H1 (cell line): ENCODE measurements at places on chromosomes 3 and 15.

GRCh38 chr3:69326855-69327300 lies 59.0 kb downstream of the FRMD4B start:
- no peak overlapping the region for H3K27ac ChIP-seq
- no peaks in the 10 kb centered on the region for H3K4me1 ChIP-seq
- no peak for DNase-seq
- no peaks in the 10 kb centered on the region for H3K36me3 ChIP-seq

- no peak overlapping the region for H3K27ac ChIP-seq
- no peaks in the 10 kb centered on the region for H3K27me3 ChIP-seq
- H3K4me1 ChIP-seq, result no peaks in the 10 kb centered on the region
- no peaks in the 10 kb centered on the region for H3K36me3 ChIP-seq
Observed at GRCh38 chr3:110533089-110533488, 538.5 kb upstream of the NECTIN3 start.

- H3K36me3 ChIP-seq, result peaks cover 13% of the 10 kb centered on the region
- 0 out of 2 replicates have a peak overlapping the region, but pooled peaks have one; percentile 41 for H3K27ac ChIP-seq
- DNase-seq, result no peak
- H3K4me3 ChIP-seq, result peak overlapping the region; percentile 83
Observed at GRCh38 chr3:88059380-88060170, 520 bp downstream of the ZNF654 start.

DNA sequence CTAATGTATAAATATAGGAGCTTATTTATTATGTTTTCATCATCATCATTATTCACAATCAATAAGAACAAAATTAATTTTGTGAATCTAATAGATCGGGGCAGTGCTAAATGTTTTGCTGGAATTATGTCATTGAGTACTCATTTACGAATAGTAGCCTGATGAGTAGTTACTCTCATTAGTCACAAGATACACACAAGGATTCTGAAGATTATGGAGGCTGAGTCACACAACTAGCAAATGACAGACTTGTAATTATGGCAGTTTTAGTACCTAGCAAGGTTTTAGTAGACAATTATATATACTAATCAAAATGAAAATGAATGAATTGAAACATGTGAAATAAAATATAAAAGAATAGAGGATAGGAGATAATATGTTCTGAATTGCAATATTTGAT lies 954.2 kb downstream of the CADM2 start:
- no peaks in the 10 kb centered on the region for H3K4me1 ChIP-seq
- H3K27ac ChIP-seq, result no peak overlapping the region
- DNase-seq, result no peak
- no peaks in the 10 kb centered on the region for H3K27me3 ChIP-seq
- no peaks in the 10 kb centered on the region for H3K36me3 ChIP-seq

GRCh38 chr3:59772416-59773408 lies 722.9 kb upstream of the CFAP20DC start:
- DNase-seq, result no peak
- no peaks in the 10 kb centered on the region for H3K4me1 ChIP-seq
- H3K27me3 ChIP-seq, result no peaks in the 10 kb centered on the region

- H3K36me3 ChIP-seq, result no peaks in the 10 kb centered on the region
- H3K4me3 ChIP-seq, result no peak overlapping the region
- DNase-seq, result peak; percentile 51
- H3K27me3 ChIP-seq, result no peaks in the 10 kb centered on the region
Observed at GRCh38 chr3:112894258-112894657, 47.6 kb upstream of the CD200R1L start.

DNA sequence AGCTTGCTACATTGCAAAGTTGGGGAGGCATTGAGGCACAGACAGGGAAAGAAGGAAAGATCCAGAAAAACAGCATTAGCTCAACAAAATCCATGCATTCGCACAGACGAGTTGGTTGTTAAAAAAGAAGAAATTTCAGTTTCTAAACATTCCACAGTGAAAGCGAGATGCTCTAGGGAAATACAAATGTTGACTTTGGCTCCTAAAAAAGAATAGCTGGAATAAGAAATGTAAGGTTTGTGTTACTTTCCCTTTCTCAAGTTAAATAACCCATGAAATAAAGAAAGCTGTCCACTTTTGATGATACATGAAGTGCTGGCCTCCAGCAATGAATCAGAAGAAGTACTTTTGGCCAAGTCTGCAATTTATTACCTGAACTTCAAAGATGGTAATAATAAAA lies 465.1 kb downstream of the ERC2 start:
- H3K27me3 ChIP-seq, result no peaks in the 10 kb centered on the region
- H3K4me1 ChIP-seq, result peaks cover 5% of the 10 kb centered on the region
- no peak overlapping the region for H3K4me3 ChIP-seq
- no peak overlapping the region for H3K27ac ChIP-seq

DNA sequence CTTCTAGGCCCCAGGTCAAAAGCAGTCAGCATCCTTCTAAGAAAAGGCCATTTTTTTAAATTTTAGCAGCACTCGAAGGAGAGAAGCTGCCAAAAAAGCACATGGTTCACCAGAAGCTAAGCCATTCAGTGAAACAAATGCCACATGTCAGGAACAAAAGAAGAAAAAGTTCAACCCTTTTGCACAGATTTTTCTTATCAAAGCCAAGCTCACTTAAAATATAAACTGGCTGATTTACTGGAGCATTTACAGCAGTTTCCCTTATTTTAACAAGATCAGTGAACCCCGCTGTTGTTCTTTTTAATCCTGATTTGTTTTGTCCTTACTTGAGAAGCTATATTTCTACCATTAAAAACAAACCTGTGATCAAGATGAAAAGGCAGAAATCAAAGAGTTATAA lies 46.5 kb upstream of the SYNPR start:
- no peak for DNase-seq
- H3K36me3 ChIP-seq, result no peaks in the 10 kb centered on the region
- H3K27ac ChIP-seq, result no peak overlapping the region
- H3K4me1 ChIP-seq, result peaks cover 4% of the 10 kb centered on the region; the same call in 1 of the 2 replicates
- no peaks in the 10 kb centered on the region for H3K27me3 ChIP-seq
- no peak overlapping the region for H3K4me3 ChIP-seq

- DNase-seq, result no peak
- no peak overlapping the region for H3K4me3 ChIP-seq
- no peak overlapping the region for H3K27ac ChIP-seq
- no peaks in the 10 kb centered on the region for H3K36me3 ChIP-seq
Observed at GRCh38 chr3:192239956-192240355, 487.4 kb downstream of the FGF12 start.

GRCh38 chr3:132062535-132062934 lies 27.7 kb upstream of the CPNE4 start:
- no peaks in the 10 kb centered on the region for H3K36me3 ChIP-seq
- no peak overlapping the region for H3K4me3 ChIP-seq
- DNase-seq, result no peak
- H3K27ac ChIP-seq, result no peak overlapping the region
- H3K4me1 ChIP-seq, result no peaks in the 10 kb centered on the region
- peaks cover 3% of the 10 kb centered on the region; the same call in 1 of the 2 replicates for H3K27me3 ChIP-seq

DNA sequence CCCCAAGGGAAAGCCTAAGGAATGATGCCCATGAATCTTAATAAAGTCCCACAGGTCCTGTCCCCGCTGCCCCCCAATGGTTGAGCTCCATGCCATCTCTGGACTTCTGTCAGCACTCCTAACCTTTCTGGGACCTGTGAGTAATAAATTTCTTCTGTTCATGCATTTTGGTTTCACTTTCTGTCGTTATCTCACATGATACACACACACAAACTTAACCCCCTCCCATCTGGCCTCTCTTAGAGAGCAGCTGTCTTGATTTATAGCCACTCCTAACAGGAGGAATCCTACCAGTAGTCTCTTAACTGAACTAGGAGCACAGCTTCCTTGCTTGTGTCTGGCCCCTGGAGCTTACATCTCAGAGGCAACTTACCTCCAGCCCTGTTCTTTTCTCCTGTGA lies 82.7 kb upstream of the SELENOK start:
- H3K36me3 ChIP-seq, result no peaks in the 10 kb centered on the region
- DNase-seq, result no peak
- H3K4me3 ChIP-seq, result no peak overlapping the region
- no peak overlapping the region for H3K27ac ChIP-seq
- no peaks in the 10 kb centered on the region for H3K27me3 ChIP-seq

GRCh38 chr15:65940618-65940909 lies 71.3 kb downstream of the RAB11A start:
- H3K27me3 ChIP-seq, result no peaks in the 10 kb centered on the region
- no peak overlapping the region for H3K27ac ChIP-seq
- DNase-seq, result no peak
- no peak overlapping the region for H3K4me3 ChIP-seq

- no peaks in the 10 kb centered on the region for H3K36me3 ChIP-seq
- H3K4me1 ChIP-seq, result no peaks in the 10 kb centered on the region
- no peaks in the 10 kb centered on the region for H3K27me3 ChIP-seq
- DNase-seq, result no peak
- no peak overlapping the region for H3K4me3 ChIP-seq
- H3K27ac ChIP-seq, result no peak overlapping the region
Observed at GRCh38 chr3:1103525-1103924, 10.7 kb downstream of the CNTN6 start.

DNA sequence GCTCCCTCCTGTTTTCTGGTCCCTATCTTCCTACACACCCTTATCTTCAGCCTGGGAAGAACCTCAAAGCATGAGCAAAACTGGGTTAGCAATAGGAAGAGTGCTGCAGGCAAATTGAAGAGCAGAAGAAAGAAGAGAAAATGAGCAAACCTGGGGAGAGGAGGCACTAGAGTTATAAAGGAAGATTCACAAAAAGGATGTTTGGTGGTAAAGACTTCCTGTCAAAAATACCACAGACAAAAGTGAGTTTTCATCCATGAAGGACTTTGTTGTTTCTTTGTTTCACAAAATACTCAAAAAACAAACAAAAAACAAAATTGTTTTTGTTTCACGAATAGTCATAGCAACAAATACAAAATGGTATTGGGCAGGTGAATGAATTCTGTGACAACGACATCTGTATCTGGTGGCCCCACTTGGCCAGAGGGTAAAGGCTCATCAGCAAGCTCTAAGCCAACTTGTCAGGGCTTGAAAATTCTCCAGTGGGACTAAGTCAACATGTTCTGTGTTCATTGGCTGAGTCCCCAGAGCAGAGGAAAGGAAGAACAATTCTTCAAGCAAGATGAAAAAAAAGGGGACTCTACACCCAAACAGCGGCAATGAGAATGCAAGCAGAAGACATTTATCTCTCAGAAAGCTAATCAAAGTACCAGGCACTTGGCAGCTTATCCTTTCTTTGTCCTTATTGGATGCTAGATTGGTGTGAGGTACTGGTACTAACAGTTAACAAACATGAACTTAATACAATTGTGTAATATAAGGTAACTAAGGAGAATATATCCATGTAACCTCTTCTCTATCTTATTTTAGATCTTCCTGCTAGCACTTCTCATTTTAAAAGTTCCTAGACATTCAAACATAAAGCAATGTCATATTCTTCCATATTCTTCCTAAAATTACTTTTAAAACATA lies 9.7 kb downstream of the ATP8B4 start:
- no peaks in the 10 kb centered on the region for H3K4me1 ChIP-seq
- H3K4me3 ChIP-seq, result no peak overlapping the region
- no peaks in the 10 kb centered on the region for H3K27me3 ChIP-seq
- H3K36me3 ChIP-seq, result no peaks in the 10 kb centered on the region

GRCh38 chr3:160343132-160343531 lies 55.9 kb downstream of the IFT80 start:
- H3K27me3 ChIP-seq, result no peaks in the 10 kb centered on the region
- DNase-seq, result no peak
- no peak overlapping the region for H3K4me3 ChIP-seq
- H3K27ac ChIP-seq, result no peak overlapping the region
- H3K36me3 ChIP-seq, result no peaks in the 10 kb centered on the region; the same call in 1 of the 2 replicates
